NCI-H524 treated with DMSO at 0.1 percent for 48 hours (cell line): ENCODE measurements at places on chromosomes 7 and 10.

GRCh38 chr7:16203065-16203464 is 218.3 kb downstream of the CRPPA start:
- no peak for DNase-seq

- DNase-seq: no peak
These were observed 117.4 kb downstream of the INPP5A start for GRCh38 chr10:132654708-132655661.

GRCh38 chr7:86991093-86991769 is 68.2 kb downstream of the ELAPOR2 start:
- no peak for DNase-seq

DNA sequence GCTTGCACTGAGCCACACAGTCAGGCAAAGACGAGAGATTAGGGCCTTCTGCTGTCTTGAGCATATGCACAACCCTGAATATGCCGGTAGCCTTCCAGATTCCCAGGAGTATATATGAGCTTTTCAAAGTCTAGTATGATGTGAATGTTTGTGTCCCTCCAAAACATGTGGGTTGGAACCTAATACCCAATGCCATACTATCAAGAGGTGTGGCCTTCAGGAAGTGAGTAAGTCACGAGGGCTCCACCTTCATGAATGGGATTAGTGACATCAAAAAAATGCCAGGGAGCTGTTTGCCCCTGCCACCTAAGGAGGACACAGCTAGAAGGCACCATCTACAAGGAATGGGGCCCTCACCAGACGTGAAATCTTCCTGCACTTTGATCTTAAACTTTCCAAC is 105.2 kb downstream of the CH25H start:
- no peak for DNase-seq

DNA sequence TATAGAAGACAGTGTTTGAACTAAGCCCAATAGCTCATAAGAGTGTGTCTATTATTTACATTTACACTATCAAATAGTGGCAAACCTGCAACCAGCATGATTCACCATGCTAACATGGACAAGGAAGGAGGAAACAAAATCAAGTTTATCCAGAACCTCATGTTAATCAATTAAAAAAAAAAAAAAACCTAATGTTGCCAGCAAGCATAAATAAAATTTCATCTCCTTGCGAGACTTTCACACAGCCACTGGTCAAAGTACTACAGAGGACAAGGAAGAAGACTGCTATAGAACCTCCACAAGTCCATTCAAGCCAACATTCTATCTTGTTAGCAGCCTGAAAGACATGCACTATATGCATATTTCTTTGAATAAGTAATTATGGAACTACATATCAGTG is 9.7 kb downstream of the TM9SF3 start:
- no peak for DNase-seq

DNA sequence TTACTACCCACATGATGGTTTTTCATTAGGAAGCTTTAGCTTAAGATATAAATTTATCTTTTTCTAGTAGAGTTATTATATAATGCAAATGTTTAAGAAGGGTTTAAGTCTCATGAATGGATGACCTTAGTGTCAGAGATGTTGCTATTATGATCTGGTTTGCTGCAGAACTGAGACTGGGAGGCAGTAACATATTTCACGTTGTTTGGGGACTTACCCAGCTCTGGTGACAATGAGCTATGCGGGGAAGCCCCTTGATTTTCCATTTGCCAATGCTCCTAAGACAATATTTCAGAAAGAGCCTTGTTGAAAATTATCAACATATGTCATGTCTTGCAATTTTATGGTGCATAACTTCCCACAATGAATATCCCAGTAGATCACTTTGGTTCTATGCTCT is 754.6 kb downstream of the REEP3 start:
- DNase-seq: no peak

DNA sequence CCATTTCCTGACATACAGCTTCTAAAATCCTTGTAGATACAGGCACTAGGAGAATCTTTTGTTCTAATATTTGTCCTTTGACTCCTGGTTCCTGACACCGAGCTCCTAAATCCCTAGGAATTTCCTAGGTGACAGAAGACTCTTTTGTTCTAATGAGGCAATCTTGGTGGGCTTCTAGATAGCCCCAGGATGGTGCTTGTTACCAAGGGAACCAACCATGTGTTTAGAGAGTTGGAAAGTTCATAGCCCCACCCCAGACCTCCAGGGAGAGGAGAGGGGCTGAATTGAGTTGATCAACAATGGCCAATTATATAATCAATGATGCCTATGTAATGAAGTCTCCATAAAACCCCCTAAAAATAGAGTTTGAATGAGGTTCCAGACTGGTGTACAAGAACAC is 145.1 kb downstream of the JMJD1C start:
- no peak for DNase-seq

GRCh38 chr7:96052860-96053470 is 268.9 kb downstream of the SLC25A13 start:
- no peak for DNase-seq
